ENCODE measurements at places on chromosomes 5 and 9.

GRCh38 chr5:173239233-173239593 lies 4.2 kb upstream of the NKX2-5 start:
- no peak for DNase-seq

GRCh38 chr5:150065886-150066285 lies 20.5 kb downstream of the CSF1R start:
- DNase-seq, result no peak

- no peak for DNase-seq
These were observed 11.5 kb upstream of the PANK3 start for GRCh38 chr5:168590666-168591065.

- DNase-seq, result no peak
These were observed 82.6 kb upstream of the LMX1B start for GRCh38 chr9:126531035-126531571.

DNA sequence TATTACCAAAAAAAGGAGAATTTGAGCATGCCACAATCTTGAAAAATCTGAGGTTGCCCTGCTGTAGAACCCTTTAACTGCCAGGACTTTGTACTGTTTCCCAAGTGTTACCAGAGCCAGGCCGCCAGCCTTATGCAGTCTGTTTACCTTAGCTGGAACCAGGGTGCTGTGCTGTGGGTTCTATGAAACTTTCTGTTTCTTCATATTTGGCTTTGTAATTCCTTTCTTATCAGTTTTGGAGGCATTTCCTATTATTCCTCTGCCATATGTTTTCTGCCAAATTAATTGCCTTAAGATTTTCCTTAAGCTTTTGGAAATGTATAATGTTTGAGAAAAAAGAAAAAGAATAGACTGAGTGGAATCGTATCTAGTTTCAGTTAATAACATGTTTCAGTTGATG lies 2.1 kb downstream of the S1PR3 start:
- DNase-seq, result no peak

DNA sequence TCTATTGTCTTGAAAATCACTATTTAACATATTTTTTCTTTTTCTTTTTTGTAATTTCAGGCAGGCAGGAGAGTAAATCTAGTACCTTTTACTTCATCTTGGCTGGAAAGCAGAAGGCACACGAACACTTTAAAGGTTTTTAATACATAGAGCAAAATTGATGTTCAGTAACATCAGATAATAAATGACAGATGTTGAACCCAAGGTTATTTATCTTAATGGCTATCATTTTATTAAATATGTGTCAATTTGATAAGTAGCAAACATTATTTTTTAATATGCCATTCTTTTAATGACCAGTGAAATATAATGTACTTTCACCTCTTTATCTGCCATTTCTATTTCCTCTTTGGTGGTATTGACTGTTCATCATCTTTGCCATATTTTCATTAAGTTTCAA lies 381.2 kb downstream of the ARHGEF28 start:
- no peak for DNase-seq

- DNase-seq, result no peak
These were observed 11.1 kb downstream of the UNC13B start for GRCh38 chr9:35172878-35173277.

- DNase-seq, result peak; percentile 72
These were observed 123.8 kb downstream of the FAM170A start for GRCh38 chr5:119752921-119753886.

GRCh38 chr5:1099926-1100663 lies 11.8 kb downstream of the SLC12A7 start:
- no peak for DNase-seq

- DNase-seq, result peak; percentile 97
These were observed 16.5 kb downstream of the CSF2 start for GRCh38 chr5:132090107-132090506.

- peak; percentile 91 for DNase-seq
These were observed 89.2 kb upstream of the PRLR start for GRCh38 chr5:35319333-35320002.

GRCh38 chr9:129327552-129328328 lies 149.7 kb upstream of the IER5L start:
- no peak for DNase-seq

- DNase-seq, result peak; percentile 94
These were observed 279.9 kb upstream of the CD180 start for GRCh38 chr5:67476531-67476930.

DNA sequence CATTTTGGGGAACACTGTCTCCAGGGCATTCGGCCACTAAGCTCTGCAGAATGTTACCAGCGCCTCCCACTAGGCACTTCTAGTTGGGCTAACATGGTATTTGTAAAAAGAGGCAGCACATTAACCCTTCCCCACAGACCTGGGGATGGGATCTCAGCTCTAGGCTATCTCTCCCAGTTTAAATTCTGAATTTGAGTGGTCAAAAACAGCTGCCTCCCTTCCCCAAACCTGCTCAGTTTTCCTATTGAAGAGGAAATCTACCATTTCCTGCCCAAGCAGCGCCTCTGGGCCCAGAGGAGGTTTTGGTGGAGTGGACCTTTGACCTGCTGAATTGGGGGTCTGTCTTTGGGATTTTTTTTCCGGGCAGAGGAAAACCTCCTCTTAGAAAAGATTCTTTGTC lies 53.2 kb downstream of the ENC1 start:
- DNase-seq, result no peak

- DNase-seq, result no peak
These were observed 7.4 kb downstream of the CER1 start for GRCh38 chr9:14715102-14715501.

GRCh38 chr5:43152946-43153345 lies 32.2 kb downstream of the ZNF131 start:
- DNase-seq, result no peak

DNA sequence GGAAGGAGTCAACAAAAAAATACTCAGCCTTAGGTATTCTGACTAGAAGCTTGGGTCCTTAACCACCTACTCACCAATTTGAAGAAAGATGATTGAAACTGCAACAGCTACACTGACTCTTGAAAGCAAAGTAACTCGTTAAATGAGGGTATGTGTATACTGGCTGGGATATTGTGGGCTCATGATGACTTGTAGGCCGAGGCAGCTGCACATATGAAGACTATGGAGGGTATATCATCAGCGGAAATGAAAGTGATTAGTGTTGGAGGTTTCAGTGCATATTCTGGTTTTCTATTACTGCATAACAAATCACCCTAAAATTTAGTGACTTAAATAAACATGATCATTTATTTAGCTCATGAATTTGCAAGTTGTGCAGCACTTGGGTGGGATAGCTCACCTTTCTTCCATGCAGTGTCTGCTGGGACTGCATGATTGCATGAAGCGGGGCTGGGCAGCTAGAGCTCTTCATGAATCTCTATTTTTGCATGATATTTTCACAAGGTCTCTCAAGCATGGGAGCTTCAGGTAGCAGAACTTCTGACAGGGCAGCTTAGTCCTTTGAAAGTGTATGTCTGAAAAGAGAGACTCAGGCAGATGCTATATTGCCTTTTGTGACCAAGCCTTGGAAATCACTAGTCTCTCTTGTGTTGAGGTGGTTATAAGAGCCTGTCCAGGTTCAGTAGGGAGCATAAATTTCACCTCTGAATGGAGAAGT lies 96.1 kb upstream of the CDKN2B start:
- DNase-seq, result no peak

GRCh38 chr5:113040672-113041260 lies 64.2 kb downstream of the DCP2 start:
- DNase-seq, result no peak

DNA sequence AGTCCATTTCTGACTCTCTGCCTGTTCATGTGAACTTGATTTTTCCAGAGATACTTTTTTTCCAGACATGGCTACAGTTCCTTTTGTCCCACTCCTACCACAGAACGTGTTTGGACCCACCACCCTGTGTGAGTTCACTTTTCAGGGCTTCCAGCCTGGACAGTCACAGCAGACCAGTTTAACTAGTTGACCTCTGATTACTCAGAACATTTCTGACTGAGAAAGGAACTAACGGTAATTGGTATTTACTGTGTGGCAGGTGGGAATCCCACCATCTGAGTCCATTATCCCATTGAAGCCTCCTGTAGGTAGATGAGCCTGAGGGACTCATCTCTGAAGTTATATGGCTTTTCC lies 210.1 kb downstream of the GOLPH3 start:
- DNase-seq, result peak; percentile 54

DNA sequence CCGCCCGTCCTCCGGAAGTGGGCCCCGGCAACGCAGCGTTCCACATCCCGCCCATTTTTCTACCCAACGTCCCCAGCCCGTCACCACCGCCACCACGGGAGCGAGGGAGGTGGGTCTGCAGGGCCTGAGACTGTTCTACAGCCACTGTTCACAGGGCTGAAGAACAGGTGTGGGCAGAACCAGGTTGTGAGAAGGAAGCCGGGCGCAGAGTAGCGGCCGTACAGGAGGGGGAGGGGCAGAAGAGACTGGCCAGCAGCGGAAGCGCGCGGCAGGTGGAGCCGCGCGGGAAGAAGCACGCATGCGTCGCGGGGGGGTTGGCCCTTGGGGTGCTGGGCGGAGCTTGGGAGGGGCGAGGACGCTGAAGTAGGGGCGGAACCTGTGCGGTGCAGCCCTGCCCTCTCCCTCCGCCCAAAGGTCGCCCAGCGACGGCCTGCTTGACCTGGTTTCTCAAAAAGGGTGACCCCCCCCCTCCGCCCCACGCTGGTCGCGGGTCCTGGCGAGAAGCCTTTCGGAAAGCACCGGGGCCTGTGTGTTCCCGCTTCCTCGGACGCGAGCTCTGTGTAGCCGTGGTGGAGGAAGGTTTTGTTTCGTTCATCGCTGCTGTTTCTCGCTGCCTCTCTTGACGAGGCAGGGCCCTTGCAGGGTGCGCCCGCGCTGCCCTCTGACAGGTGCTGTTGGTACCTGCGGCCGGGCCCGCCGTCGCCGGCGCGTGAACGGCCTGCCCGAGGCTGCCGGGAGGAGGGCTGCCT lies 7.8 kb upstream of the MGAT1 start:
- peak; percentile 89 for DNase-seq

DNA sequence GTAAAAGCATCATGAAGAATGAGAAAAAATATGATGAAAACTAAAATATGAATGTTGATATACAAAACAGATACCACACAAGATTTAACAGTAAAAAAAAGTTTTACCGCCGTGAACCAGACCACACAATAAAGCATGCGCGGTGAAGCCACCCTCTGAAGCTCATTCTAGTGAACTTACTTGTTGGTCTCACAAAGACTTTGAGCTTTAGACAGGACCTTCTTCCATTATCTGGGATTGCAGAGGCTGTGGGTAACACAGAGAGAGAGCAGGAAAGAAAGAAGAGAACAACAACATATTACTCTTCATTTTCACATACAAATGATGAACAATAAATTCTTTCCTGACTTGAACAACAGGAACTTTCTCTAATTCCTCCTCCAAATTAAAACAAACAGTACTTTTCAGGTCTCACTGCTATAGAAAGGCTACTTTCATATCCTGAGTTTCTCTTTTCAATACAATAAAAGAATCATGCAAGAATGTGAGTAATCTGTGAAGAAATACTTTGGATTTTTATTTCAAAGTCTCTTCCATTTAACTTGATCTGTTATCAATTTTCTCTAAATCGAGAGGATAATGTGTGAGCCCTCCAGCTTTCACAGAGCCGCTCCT lies 283.1 kb downstream of the EFNA5 start:
- DNase-seq, result no peak

- no peak for DNase-seq
These were observed 269.9 kb upstream of the MSX2 start for GRCh38 chr5:174454464-174454863.

DNA sequence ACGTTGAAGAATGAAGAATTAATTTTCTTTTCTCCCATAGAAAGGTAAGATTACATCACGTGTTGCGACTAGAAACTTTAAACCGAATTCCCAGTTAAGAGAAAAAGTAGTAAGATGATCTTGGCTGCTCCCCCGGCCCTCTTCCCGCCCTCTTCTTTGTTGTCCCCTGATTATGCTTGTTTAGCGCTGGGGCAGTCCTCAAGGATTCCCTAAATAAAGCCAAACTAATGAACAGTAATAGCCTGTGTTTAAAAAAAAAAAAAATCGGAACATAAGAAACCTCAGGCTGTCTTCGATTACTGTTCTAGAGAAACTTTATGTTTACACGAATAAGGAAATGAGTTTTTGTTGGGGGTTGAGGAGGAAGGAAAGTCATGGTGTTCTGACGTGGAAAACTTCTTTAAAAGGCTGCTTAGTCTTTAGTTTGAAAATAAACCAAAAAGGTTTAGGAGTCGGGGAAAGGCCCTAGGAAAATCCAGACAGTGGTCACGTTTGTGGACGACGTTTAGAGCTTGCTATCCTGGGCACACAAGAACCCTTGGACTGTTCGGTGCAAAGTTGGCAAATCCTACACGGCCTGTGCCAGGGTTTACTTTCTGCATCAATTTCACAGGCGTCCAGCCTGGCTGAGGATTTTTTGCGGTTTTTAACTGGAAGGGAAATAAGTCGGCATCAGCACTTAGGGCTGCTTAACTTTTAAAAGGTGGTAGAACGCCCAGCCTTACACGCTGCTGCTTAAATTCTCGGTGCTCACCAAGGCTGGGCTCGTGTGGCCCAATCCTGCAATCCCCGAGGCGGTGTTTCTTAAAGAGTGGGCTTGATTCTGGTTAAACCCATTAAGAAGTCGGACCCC lies 1.1 kb upstream of the MAT2B start:
- peak; percentile 15 for DNase-seq

DNA sequence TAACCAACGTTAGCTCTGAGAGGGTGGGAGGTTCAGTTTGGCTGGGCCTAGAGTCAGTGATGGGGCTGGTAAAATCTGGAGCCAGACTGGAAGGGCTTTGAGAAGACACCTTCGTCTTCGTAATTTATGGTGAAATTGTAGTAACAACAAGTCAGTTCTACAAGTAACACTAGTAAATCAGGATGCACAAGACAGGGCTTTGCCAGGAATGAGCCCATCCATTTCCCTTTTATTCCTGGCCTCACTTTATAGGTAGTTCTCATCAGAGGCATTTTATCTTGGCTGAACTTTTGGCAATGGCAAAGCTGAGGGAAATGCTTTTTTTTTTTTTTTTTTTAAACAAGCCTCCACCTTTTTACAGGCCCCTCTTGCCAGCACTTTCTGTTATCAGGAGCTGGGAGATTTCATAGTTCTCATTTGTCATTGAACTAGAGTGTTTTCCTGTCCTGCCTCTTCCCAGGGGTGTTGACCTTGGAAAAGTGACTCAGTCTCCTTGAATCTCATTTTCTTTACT lies 110.5 kb upstream of the KLF4 start:
- no peak for DNase-seq

- no peak for DNase-seq
These were observed 1649.8 kb downstream of the EFNA5 start for GRCh38 chr5:106020894-106021293.

DNA sequence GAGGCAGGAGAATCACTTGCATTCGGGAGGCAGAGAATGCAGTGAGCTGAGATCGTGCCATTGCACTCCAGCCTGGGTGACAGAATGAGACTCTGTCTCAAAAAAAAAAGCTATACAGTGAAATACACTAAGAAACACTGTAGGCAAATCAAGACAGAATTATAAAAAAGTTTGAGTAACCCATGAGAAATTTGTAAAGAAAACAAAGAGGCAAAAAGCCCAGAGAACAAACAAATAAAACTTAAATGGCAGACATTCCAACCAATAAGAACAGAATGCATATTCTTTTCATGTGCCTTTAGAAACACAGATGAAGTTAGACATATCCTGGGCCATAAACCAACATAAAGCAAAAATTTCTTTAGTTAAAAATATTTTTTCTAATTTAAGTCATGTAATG lies 30.6 kb downstream of the ZNF169 start:
- no peak for DNase-seq

GRCh38 chr5:172127581-172127980 lies 60.4 kb downstream of the STK10 start:
- no peak for DNase-seq

- no peak for DNase-seq
These were observed 105.1 kb downstream of the FBN2 start for GRCh38 chr5:128432913-128433440.

All from foreskin keratinocyte (primary cell).